ENCODE measurements at places on chromosomes 1 and 21.

DNA sequence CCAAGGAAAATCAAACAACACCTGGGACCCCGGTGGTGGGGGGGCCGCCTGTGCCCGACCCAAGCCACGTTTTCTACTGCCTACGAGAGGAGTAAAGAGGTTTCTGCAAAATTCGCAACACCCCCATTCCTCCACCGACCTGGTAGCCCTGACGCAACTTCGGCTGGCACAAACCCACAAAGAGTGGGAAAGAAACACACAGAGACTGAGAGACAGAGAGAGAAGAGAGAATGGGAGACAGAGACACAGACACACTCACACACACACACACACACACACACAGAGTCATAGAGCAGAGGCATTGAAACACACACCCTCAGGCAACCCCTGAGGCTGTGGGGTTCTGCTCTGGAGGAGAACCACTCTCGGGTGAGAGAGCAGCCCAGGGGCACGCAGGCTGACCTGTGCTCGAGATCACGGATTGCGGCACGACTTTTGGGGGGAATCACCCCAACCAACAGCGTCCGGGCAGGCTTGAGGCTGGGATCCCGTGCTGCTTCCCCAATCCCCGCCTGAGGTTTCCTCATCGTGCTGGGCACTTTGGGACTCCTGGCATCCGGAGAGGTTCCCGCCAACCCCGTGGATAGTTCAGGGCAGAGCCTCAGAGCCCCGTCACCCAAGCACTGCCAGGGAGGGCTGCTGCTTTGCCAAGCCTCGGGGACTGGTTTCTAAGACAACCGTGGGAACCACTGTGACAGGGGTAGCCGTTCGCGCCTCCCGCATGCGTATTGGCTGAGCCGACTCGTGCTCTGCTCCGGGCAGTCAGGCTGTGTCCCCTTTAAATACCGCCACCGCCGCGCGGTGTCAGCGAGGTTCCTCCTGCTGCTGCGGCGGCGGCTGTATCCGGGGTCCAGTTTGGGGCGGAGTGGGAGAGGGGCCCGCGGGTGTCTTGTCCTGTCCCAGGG lies 682.4 kb upstream of the TPTE start:
- no peak for DNase-seq

GRCh38 chr1:117045644-117046043 lies 14.5 kb upstream of the TTF2 start:
- DNase-seq = no peak

GRCh38 chr1:158646465-158646864 lies 40.0 kb downstream of the SPTA1 start:
- no peak for DNase-seq

DNA sequence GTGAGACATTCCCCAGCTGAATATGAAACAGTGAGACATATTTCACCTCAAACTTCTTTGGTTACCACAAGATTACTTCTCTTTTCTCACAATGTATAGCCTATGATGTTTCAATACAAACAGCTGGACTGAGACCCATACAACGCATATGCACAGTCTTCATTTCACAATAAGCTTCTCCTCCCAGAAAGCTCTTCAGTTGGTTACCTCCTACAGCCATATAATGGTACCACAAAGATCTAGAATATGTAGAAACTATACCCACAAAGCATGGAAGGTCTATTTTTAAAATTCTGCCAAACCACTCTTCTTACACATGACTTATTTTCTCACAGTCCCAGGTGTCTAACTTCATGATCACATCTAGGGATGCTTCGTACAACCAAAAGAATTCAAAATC lies 70.8 kb downstream of the JAK1 start:
- DNase-seq = no peak

DNA sequence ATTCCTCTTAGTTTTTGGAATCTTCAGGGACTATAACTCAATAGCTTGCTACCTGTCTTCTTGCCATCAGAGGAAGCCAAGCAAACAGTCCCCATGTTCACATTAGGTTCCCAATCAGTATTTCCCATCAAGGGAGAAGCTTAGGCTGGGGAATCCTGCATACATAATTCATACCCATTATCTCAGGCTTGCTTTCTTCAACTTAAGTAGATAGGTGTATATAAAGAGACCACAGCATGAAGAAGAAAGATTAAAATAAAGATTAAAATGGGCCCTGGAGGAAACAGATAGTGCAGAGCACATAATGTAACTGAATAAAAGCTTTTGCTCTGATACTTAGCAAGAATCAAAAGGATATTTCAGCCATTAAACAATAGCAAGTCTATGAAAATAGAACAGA lies 29.0 kb upstream of the KCNK1 start:
- DNase-seq = no peak

- no peak for DNase-seq
Observed at GRCh38 chr1:107975851-107976250, 10.9 kb upstream of the VAV3 start.

DNA sequence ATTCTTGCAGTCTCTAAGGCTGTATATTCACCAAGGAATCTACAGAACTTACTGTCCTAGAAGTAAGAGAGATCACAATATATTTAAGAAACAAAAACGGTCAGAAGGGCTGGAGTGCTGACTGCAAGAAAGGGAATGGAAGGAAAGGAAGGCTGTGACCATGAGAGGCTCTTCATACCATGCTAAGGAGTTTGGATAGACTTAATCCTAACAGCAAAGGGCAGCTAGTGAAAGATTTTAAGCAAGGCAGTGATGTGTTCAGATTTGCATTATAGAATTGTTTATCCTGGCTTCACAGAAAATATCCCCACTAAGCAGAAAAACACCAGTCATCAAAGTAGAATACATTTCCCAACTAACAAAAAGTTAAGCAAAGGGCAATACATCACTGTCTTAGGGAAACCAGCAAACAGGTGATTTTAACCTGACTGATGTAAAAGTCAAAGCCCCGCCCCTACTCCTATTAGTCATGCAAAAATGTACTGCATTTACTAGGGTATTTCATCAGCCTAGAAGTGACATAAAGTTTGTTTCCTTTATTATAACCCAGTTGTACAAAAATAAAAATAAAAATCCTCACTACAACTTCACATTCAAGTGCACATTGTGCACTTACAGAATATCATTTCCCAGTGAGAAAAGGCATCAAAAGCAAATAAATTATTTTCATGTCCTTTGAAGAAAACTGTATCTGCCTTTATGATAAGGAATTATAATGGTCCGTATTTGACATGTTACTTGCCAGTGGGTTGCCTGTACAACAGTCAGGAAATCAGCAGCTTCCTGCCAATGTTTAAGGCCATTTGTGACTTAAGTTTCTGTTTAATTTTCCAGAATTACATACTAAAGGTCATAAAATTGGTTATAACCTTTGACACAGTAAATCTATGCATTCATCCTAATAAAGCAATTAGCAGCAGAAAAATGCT lies 17.2 kb downstream of the JAK1 start:
- no peak for DNase-seq

GRCh38 chr1:206116191-206116872 lies 856 bp downstream of the AVPR1B start:
- DNase-seq = no peak

GRCh38 chr21:34956416-34957316 lies 92.4 kb downstream of the RUNX1 start:
- DNase-seq = no peak

DNA sequence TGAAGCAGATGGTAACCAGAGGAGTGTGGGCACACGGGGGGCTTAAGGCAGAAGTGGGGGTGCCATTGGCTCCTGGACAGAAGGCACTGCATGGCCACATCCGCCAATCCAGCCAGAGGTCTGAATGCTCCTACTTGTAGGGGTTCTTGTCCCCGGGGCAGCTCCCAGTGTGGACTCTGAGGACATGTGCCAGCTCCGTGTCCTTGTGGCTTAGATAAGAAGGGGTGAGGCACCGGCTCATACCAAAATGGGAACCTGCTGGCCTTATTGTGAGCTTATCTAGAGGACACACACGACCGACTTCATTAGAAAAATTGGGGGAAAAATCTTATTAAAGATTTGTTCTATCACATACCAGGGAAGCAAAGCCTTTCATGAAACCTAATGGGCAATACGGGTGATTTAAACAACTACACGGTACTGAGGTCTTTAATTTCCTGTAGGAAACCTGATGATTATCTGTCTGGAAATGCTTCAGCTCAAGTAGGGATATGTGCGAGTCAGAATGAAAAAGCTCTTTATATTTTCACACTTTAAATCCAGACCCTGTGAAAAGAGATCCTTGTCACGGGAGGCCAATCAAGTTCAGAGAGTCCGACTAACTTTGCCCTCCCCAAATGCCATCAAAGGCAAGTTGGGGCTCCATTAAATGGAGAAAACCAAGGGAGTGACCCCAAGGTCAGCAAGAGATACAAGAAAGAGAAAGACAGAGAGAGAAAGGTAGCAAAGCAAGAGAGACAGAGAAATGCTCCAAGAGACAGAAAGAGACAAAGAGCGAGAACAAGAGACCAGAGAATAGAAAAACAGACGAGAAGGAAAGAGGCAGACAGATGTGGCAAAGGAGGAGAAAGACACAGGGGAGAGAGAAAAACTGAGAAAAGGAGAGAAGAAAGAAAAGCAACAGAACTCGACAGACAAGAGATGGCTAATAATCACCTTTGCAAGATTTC lies 14.1 kb upstream of the KCNN3 start:
- DNase-seq = no peak

GRCh38 chr1:209692296-209692695 lies 12.3 kb upstream of the HSD11B1 start:
- DNase-seq = no peak

DNA sequence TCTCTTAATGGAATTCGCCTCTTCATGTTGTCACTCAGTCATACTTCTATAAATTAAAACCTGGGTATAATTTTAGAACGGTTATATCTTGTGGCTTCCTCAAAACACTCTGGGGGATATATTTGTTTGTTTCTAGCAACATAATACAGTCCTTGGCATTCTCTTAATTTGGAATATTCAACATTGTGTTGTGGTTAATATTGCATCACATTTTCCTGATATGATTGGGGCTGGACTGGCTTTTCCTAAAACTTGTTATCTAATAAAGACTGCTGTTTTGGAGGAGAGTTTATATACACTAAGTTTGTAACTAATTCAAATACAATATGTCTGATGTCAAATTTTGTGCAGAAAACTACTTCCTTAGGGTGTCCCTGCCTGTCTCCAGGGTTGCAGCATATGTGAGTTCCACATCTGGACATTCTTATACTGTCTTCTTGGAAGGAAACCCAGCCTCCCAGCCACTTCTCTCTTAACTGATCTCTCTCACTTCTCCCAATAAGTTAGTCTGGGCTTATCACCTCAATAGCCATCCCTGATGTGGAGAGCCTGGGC lies 892.6 kb downstream of the MRPL39 start:
- no peak for DNase-seq

GRCh38 chr1:244836135-244836521 lies 670 bp downstream of the COX20 start:
- DNase-seq = peak; percentile 28

DNA sequence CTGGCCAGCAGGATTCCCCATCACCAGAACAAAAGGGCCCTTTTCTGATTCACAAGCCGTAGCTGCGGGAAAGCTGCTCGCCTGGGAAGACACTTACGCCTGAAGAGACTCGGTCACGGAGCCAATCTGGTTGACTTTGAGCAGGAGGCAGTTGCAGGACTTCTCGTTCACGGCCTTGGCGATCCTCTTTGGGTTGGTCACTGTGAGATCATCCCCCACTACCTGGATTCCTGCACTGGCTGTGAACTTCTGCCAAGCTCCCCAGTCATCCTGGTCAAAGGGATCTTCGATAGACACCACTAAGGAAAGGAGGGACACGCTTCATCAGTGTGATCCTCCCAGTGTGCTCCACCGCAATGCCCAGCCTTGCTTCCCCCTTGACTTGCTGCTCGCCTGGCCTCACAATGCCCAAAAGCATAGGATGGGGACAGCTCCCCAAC lies 14.7 kb downstream of the ENO1 start:
- no peak for DNase-seq

DNA sequence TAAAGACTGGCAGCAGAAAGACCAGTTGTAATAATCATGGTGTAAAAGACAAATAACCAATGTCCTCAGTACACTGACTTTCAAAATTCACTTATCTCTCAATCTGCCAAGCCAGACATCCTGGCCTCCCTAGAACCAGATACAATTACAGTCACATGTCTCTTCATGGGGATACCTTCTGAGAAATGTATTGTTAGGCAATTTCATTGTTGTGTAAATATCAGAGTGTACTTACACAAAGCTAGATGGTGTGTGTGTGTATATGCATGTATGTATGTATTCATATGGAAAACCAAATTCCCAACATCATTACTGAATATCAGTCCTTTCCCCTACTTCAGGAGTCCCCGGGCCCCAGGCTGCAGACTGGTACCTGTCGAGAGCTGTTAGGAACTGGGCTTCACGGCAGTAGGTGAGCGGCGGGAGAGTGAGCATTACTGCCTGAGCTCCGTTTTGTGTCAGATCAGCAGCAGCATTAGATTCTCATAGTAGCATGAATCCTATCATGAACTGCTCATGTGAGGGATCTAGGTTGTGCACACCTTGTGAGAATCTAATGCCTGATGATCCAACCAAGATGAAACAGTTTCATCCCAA lies 65.3 kb upstream of the ZNF326 start:
- no peak for DNase-seq

DNA sequence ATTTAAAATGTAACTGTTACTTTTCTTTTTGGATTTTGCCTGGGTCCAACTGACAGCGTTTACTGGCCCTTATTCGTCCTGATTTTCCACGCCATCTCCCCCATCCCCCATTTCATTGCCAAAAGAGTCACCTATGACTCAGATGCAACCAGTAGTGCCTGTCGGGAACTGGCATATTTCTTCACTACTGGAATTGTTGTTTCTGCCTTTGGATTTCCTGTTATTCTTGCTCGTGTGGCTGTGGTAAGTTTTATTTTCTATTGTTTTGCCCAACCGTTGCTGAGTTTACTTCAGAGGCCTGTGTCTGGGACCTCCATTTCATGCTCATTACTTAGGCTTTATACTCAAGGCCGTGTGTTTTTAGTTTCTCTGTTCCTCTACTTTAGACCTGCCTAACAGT lies 9.3 kb downstream of the LEPR start:
- DNase-seq = no peak

GRCh38 chr1:5986018-5986417 lies 6.2 kb downstream of the NPHP4 start:
- no peak for DNase-seq

- no peak for DNase-seq
Observed at GRCh38 chr1:87263785-87264184, 64.9 kb upstream of the LMO4 start.

DNA sequence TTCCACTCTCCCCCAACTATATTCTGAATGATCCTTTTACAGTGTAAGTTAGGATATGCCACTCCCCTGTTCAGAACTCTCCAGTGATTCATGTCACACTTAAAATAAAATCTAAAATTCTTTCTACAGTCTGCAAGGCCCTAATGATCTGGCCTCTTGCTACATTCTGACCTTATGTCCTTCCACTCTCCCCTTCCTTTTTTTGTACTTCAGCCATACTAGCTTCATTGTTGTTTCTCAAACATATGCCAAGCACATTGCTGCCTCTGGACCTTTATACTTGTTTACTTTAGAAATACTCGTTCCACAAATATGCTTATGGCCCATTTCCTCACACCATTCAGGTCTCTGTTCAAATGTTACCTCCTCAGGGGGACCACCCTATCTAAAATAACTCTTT lies 14.8 kb upstream of the PSMA5 start:
- no peak for DNase-seq

All from left renal pelvis (tissue), 4 donors.